Upper lobe of left lung (tissue), 6 donors: ENCODE measurements at places on chromosomes 1 and 21. TPM values are rescaled to one million over a fixed set of nuclear protein-coding genes. Genes with fewer than 3 reads are reported as not detected.
A peak's percentile ranks its signal among the peaks of the same experiment; 100 is the strongest.

GRCh38 chr21:32100423-32100822 is 178.4 kb downstream of the MIS18A start:
- H3K27me3 ChIP-seq: no peaks in the 10 kb centered on the region
- H3K36me3 ChIP-seq: no peaks in the 10 kb centered on the region
- H3K27ac ChIP-seq: no peak overlapping the region
- DNase-seq: no peak

GRCh38 chr21:28063241-28064216 is 929.1 kb downstream of the LTN1 start:
- H3K4me1 ChIP-seq: no peaks in the 10 kb centered on the region
- H3K4me3 ChIP-seq: no peak overlapping the region
- no peaks in the 10 kb centered on the region for H3K27me3 ChIP-seq
- H3K36me3 ChIP-seq: no peaks in the 10 kb centered on the region
- H3K27ac ChIP-seq: no peak overlapping the region
- no peak for DNase-seq

GRCh38 chr1:178931858-178932551 is 61.1 kb upstream of the ANGPTL1 start:
- peaks cover 6% of the 10 kb centered on the region for H3K4me1 ChIP-seq
- no peaks in the 10 kb centered on the region for H3K36me3 ChIP-seq
- H3K4me3 ChIP-seq: no peak overlapping the region
- DNase-seq: peak; percentile 51
- no peaks in the 10 kb centered on the region for H3K27me3 ChIP-seq

- H3K27me3 ChIP-seq: no peaks in the 10 kb centered on the region
- DNase-seq: no peak
- H3K4me3 ChIP-seq: no peak overlapping the region
- peaks cover 26% of the 10 kb centered on the region for H3K4me1 ChIP-seq
- no peak overlapping the region for H3K27ac ChIP-seq
- no peaks in the 10 kb centered on the region for H3K36me3 ChIP-seq
These were observed 37.4 kb downstream of the GADD45A start for GRCh38 chr1:67722292-67722944.

DNA sequence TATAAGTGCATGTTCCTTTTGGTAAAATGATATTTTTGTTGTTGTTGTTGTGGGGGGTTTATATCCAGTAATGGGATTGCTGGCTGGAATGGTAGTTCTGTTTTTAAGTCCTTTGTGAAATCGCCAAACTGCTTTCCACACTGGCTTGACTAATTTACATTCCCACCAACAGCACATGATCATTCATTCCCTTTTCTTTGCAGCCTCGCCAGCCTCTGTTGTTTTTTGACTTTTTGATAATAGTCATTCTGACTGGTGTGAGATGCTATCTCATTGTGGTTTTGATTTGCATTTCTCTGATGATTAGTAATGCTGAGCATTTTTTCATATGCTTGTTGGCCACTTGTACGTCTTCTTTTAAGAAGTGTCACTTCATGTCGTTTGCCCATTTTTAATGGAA is 188.5 kb upstream of the CHRM3 start:
- no peaks in the 10 kb centered on the region for H3K4me1 ChIP-seq
- no peaks in the 10 kb centered on the region for H3K27me3 ChIP-seq
- no peak for DNase-seq

- no peak overlapping the region for H3K4me3 ChIP-seq
- no peak for DNase-seq
- H3K4me1 ChIP-seq: no peaks in the 10 kb centered on the region
- H3K27ac ChIP-seq: no peak overlapping the region
- no peaks in the 10 kb centered on the region for H3K36me3 ChIP-seq
- H3K27me3 ChIP-seq: no peaks in the 10 kb centered on the region
These were observed 20.4 kb downstream of the PRMT6 start for GRCh38 chr1:107076841-107077240.

DNA sequence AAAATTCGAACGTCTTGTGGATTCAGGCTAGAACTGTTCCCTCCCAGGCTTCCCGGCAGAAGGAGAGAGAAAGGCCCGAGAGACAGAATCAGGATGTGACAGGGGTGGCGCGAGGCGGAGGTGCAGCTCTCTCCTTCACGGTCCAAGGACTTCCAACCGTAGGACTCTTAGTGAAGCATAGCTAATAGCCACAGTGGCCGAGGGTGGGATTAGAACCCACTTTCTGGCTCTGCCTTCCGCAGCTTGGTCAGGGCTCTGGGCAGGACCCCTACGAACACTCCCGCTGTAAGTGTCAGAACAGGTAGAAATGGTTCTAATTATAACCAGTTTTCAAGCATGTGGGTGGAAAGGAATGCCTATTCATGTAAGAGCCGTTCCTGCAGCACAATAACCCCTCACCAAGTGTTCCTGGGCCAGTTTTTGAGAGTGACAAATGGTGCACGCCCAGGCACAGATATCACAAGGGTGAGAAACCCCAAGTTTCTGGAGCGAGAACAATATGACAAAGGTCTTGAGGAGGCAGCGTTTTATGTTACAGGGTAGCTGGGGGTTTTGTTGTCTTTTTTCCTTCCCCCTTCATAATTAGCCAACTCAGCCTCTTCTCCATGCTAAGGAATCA is 86.4 kb downstream of the SYF2 start:
- H3K4me1 ChIP-seq: no peaks in the 10 kb centered on the region
- H3K27me3 ChIP-seq: no peaks in the 10 kb centered on the region
- no peak for DNase-seq
- H3K4me3 ChIP-seq: no peak overlapping the region
- no peaks in the 10 kb centered on the region for H3K36me3 ChIP-seq

DNA sequence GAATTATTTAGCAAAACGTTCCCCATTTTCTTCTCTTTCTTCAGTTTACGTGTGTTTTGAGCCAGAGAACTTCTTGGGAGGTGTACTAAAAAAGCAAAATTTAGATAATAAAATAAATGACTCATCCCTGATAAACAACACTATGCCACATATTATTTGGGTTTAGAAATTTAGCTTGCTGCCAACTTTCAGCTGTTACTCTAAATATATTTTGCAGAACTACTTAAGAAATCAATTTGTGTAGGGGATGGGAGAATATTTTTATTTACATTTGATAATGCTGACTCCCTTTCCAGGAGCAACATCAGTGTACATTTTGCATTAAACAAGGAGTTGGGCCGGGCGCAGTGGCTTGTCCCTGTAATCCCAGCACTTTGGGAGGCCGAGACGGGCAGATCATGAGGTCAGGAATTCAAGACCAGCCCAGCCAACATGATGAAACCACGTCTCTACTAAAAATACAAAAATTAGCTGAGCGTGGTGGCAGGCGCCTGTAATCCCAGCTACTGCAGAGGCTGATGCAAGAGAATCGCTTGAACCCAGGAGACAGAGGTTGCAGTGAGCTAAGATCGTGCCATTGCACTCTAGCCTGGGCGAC is 151.4 kb upstream of the ZRANB2 start:
- H3K4me3 ChIP-seq: no peak overlapping the region
- no peaks in the 10 kb centered on the region for H3K4me1 ChIP-seq
- no peaks in the 10 kb centered on the region for H3K36me3 ChIP-seq

DNA sequence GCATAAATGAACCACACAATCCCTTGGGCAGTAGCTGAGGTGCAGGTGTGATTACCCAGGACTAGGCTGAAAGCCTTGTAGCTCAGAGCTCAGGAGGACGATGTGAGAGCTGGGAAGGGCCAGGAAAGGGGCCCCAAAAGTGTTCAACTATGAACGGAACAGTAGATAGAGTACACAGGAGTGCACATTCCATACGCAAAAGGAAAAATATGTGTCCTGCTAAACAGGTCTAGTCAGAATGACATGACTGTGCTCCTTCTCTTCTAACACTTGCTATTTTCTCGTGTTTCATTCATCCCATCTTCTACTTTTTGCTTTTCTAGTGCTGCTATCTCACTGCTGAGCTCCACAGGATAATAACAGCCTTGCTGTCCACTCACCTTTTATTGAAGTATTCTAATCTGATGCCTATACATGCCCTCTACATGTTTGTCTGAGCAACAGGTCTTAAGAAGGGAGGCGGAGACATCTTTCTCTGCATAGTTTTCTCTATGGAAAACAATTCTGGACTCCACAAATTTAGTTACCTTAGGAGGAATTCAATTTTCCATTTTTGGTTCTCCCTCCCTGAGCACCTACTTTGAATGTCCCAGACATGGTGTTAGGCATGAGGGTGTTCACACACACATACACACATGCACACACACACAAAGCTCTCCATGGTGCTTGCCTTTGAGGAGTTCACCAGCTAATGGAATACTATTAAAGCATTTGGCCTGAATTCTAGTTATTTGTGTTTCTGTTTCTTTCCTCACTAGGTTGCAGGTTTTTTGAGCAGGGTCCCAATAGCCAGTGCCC is 3.4 kb downstream of the S100A10 start:
- H3K4me1 ChIP-seq: peaks cover 74% of the 10 kb centered on the region
- peak overlapping the region; percentile 73 for H3K4me3 ChIP-seq
- H3K27me3 ChIP-seq: no peaks in the 10 kb centered on the region
- no peak for DNase-seq
- peaks cover 8% of the 10 kb centered on the region for H3K36me3 ChIP-seq

Gene NT5C1A
- total RNA-seq: 0.37 TPM

Gene EXO1
- total RNA-seq: 1.8 TPM

Gene LMX1A
- total RNA-seq: 0.67 TPM

Gene KIF14
- total RNA-seq: 0.20 TPM
